GM23248 (cell line): ENCODE measurements at places on chromosomes 13 and 19. TPM values are rescaled to one million over a fixed set of nuclear protein-coding genes. Genes with fewer than 3 reads are reported as not detected.

DNA sequence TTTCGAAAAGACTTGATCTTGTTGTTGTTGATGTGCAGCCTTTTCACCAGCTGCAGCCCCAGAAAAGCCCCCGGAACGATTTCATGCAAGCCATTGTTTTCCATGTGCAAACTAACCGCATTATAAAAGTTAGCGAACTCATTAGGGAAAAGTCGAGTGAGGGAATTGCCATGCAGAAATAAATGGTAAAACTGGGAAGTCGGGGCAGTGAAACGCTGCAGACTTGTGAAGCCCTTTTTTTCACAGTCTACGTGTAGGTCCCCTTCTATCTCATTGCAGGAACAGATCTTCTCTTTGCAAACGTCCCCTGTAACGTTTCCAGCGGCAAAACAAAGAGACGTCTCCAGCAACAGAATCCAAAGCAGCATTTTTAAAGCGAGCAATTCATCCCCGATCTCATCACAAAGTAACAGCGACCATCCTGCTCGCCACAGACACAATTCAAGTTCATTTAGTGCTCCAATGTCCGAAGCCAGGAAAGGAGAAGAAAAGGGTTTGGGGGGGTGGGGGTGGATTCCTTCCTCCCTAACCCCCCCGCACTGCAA, 1.1 kb downstream of the SLITRK1 start:
- DNase-seq = no peak

DNA sequence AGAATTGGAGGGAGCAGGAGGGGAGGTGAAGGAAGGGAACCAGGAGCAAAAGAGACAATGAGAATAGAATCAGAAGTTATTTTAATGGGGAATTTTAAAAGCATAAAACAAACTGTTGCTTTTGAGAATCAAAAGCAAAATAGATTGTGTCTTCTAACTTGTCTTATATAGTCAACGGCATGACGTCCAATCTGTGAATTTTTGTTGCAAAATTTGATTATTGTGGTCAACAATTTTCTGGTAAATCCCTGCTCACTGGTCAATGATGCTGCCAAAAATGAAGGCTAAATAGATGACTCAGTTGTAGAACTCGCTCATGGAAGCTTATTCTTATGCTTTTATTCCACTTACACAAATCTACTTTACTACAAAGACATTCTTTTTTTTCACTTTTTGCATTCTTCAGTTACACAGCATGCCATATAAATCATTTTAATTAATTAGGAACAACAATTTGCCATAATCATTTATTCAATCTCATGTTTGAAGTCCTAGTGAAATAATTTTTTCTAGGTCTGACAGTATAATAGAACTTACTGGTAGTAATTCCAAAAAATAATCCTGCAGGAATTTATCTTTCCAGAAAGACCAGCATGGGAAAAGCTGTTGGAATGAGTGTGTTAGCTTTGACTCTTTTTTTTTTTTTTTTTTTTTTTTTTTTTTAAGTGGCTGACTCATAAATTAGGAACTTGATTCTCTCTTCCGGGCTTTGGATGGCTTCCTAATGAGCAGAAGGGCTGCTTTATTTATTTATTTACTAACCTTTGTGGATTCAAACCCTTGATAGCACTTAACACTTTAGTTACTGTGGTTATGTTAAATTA, 256.9 kb downstream of the SPRY2 start:
- peak; percentile 95 for DNase-seq

The TEX101 gene
- not detected in 2 replicates for total RNA-seq

DNA sequence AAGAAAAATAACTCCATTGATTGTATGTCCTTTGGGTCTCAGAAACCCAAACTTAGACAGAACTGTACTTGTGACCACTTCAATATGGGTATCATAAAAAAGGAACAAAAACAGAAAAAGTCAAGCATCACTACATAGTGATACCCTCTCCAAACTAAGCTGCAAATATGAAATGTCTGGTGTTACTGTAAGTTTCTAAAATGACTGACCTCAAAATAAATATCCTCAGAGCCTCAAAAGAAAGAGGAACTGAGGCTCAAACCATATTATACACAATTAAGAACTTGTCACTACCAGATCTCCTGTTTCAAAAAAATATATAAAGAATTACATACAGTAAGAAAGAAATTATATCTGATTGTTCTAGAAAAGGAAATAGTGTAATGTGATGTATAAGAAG, 787.9 kb upstream of the KLHL1 start:
- no peak for DNase-seq

DNA sequence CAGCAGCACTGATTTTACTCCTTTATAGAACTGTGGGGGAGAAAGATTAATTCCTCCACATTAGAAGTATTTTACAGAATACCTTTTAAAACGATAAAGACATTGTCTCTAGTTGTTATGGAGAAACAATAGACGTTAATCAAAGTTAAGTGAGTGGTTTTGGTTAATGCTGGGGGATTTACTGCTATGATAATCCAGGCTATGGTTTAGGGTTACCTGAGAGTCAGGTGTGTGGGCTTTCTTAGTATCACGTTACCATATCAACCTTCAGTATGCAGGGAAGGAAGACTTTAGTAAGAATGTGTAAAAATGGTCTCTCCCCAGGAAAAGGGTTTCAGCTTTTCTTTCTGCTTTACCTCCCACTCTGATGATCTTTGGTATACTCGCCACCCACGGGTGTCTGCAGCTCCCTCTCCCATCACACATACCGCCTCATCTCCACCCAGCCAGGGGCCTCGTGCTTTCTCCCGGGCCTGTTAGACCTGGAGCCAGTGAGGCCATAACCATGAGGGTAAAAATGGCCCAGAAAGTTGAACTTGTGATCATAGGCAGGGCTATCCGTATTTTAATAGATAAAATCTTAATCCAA, 45.6 kb upstream of the WDFY2 start:
- DNase-seq = peak; percentile 16

- peak; percentile 5 for DNase-seq
Measured at GRCh38 chr13:25732111-25732865, 319.5 kb downstream of the SHISA2 start.

- DNase-seq = no peak
Measured at GRCh38 chr19:47735131-47735530, 10.2 kb upstream of the NOP53 start.

The PROZ gene
- not detected in 2 replicates for total RNA-seq

GRCh38 chr19:44066305-44066704, 5.7 kb upstream of the ZNF284 start:
- DNase-seq = no peak

The FCER2 gene
- not detected in 2 replicates for total RNA-seq

The ZNF541 gene
- total RNA-seq = not detected in 2 replicates
